ENCODE measurements at places on chromosomes 16 and 17.

- DNase-seq, result no peak
Measured at GRCh38 chr17:40552806-40553693, 12.2 kb downstream of the CCR7 start.

- DNase-seq, result peak; percentile 40
Measured at GRCh38 chr16:88534638-88535190, 35.5 kb upstream of the ZC3H18 start.

GRCh38 chr17:55743103-55743679 lies 7.7 kb upstream of the PCTP start:
- DNase-seq, result no peak

GRCh38 chr17:68542698-68543463 lies 30.7 kb downstream of the PRKAR1A start:
- no peak for DNase-seq

- DNase-seq, result peak; percentile 68
Measured at GRCh38 chr17:81517339-81518112, 4.9 kb upstream of the ACTG1 start.

DNA sequence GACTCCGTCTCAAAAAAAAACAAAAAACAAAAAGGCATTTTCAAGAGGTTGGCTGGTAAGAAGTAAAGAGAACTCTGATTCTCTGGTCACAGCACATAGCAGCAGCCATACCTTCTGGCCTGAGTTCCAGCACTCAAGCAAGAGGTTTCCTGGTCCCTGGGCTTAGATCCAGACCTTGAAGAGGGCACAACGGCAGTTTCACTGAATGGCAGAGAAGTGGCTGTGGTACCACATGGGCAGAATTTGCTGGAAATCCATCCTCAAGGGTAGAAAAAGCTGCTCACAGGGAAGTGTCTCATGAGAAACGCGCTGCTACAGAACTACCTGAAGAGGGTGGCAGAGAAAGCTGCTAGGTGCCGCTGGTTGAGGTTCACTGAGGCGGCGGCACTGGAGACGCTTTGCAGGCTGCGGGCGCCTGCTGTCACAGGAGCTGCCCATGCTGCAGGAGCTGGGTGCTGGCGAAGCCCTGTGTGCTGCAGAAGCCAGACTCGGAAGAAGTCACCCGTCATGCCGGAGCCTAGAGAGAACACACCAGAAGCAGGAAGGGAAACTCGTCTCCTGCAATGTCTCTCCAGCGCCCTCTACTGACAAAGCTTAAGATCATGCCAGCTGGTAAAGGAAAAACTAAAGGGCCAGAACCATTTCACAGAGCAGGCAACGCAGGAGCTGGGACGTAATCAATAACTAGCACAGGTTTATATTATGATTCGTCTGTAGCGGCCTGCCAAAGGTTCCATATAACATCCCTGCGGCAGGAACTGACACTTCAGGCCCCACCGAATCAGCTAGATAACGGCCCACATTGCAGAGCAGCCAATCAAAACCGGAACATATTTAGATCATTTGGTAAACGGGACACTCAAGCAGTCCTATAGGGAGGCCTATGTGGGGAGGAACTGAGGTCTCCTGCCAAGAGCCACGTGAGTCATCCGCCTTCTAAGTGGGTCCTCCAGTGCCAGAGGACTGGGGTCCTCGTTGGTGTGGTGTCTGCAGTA lies 5.4 kb upstream of the ZNF213 start:
- DNase-seq, result peak; percentile 91

DNA sequence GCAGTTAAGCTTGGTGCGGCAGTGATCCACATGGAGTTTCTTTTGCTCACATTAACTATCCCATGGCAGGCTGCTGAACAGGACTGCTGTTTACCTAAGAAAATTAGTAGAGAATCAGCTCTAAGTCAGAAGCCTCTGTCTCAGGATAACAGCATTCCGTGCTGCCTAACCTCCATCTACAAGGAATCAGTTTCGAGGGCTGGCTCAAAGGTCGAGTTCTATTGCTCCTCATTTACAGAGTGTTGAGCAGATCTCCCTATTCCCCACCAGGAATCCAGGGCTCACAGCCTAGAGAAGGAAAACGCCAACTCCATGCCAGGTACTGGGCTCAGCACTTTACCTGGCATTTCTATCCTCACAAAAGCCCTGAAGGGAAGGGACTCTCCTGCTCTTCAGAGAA lies 9.9 kb downstream of the GINS2 start:
- DNase-seq, result no peak

DNA sequence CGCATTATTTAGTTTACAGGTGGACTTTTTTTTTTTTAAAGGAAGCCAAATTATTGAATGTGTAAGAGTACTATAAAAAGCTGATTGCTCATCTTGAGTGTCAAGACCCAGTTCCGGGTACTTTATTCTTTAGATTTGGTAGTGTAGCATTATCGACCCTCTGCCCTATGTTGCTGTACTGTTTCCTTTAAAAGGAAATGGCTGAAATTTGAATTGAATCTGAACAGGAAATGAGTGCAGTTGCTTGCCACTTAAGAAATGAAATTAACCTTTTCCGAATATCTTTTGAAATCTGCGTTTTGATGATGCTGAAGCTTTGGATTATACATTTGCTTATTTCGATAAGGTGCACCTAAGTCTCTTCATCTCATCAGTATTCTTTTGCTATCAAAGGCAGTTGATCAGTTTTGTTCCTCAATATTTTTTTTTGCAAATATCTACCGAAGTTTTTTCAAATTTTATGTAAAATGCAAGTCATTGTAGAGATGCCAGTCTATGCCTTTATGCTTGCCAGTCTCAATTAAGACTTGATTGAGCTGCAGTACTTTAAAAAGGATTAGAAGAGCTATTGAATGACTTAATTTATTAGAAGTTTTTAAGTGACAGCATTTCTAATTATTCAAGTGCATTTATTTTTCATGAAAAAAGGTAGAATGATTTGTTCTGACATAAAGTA lies 1.8 kb downstream of the GGNBP2 start:
- DNase-seq, result peak; percentile 16

- DNase-seq, result no peak
Measured at GRCh38 chr17:38653679-38654078, 21.1 kb downstream of the EPOP start.

DNA sequence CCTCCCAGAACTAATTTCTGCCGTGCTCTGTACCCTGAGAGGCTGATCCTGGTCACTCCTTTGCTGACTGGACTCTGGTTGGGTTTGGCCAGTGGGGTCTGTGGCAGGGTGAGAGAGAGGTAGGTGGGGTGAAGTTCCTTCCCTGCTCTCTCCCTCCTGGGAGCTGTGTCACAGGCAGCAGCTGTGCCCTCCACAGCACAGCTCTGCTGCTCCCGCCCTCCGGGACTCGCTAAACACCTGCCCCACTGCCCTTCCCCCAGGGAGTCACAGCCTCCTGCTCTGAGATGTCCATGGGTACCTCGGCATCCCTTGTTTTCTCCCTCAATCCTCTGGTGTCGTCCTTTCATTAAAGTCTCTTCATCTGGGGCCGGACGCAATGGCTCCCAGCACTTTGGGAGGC lies 66.4 kb downstream of the SRCIN1 start:
- DNase-seq, result no peak

DNA sequence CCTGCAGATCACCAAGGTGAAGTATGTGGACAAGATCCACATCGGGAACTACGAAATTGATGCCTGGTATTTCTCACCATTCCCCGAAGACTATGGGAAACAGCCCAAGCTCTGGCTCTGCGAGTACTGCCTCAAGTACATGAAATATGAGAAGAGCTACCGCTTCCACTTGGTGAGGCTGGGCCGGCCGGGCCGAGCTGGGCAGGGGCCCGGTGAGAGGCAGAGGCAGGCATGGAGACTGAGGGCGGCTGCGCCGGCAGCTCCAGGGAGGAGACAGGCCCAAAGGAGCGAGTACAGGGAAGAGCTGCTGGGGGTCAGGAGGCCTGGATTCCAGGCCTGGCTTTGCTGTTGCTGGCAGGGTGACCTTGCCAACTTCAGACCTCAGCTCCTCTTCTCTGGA lies 8.3 kb downstream of the PRSS8 start:
- no peak for DNase-seq

DNA sequence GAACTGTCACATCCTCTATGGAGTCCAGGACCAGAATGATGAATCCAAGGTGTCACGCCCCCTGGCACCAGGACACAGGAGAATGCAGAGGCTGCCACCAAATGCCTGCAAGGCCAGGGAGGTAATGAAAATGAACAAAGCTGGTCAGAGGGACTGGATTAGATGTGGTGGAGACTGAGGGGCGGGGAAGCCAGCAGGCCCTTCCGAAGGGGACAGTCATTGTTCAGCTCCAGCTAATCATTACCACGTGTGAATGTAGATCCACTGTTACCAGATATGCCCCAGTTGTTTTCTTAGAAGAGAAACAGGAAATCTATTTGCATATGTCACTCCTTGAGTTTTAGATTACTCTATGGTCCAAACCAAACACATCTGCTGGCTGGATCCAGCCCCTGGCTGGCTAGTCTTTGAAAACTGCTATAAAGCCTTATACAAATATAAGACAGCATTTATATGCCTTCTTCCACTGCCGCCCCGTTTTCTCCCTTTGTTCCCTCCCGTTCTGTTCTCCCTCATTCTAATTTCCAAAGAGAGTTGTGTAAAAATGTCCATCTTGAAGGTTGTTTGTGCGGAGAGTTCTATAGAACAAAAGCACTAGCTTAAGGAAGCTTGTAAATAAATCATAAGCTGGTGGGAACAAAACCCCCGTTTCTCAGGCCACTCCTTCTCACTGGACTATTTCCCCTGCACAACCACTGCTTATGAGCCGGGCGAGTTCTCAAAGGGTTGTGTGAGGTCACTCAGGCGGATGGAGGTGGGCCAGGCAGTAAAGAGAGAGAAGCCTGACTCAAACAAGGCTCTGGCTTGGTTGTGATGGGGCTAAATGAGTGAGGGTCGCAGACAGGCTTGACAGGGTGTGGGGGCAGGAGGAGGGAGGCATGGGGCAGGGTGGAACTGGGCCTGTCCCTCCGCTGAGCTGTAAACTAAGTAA lies 14.2 kb downstream of the CRYM start:
- DNase-seq, result no peak

- peak; percentile 38 for DNase-seq
Measured at GRCh38 chr17:35372846-35373533, 431 bp downstream of the SLFN11 start.

DNA sequence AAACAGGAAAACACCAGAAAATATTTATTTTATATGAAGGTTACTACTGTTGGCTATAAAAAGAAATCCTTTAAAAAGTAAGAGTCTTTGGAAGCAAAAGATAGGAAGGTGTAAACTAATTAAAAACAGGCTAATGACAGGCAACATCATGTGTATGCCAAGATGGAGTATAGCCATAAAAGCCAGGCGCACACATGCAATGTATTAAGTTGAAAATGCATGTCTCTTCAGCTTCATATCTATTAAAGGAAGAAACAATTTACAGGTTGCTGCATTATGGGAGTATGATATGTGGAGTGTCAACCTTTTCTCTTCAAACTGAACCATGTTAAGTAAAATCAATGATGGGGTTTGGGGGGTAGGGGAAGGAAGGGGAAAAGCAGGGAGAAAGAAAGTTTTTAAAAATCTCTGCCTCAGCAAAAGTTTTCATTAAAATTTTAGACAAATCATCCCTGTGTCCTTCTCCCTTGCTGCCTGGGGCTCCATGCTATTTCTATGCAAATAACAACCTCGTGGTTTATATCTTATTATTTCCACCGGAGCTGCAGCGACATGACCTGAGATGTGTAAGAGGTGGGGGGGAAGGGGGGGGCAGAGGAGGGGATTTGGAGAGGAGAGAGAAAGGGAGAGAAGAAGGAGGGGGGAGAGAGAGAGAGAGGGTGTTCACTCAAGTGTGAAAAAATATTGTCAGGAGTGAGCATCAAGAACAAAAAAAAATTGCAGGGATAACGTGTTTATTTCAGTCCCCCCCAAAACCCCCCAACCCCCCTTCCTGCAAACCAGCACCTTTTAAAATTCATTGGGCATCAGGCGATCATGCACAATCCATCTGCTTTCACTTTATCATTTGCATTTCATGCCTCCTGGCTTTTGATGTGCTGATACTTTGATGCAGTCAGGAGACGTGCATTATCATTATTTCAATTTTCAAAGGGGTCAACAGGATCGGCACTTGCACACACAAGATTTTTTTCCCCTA lies 197.6 kb downstream of the AATF start:
- no peak for DNase-seq

GRCh38 chr17:37713028-37713431 lies 31.8 kb downstream of the HNF1B start:
- DNase-seq, result no peak

DNA sequence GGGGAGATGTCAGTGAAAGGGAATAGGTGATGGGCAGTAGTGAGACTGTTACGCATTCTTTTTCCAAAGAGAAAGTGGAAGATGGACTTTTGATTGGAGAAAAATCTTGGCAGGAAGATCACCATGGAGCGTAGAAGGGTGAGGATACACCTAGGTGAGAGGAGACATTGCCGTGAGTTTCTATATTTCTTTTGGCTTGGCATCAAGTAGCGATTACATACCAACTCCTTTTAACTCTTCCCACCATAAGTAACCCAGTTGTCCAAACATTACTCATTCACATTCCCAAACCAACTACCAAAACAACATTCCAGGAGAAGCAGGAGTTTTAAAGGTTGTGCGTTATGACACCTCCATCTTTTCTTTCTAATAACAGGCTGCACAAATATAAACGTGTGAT lies 10.7 kb upstream of the KRT28 start:
- DNase-seq, result no peak

- peak; percentile 41 for DNase-seq
Measured at GRCh38 chr17:21042458-21043295, at the start of gene USP22. USP22 (minus strand) TSS chr17:21043011; CDS start chr17:21042835, 176 bp downstream.

DNA sequence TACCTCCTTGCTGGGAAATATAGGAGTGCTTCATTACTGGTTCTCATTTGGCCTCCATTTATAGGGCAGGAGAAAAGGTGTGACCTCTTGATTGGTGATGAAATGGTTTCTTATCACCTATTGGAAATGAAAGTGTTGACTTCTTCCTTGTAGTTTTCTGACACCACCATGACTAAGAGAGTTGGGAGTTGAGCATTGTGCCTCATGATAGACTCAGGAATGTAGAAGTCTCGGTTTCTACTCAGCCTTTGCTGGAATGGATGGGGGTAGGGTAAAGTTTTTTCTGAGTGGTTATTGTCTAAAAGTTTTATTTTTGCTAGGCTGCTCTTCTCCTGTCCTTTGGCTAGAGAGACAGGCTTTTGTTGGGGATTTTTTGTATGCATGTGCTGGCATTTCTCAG lies 117.4 kb downstream of the PHKB start:
- DNase-seq, result no peak

- no peak for DNase-seq
Measured at GRCh38 chr16:3907586-3907985, 27.1 kb upstream of the CREBBP start.

DNA sequence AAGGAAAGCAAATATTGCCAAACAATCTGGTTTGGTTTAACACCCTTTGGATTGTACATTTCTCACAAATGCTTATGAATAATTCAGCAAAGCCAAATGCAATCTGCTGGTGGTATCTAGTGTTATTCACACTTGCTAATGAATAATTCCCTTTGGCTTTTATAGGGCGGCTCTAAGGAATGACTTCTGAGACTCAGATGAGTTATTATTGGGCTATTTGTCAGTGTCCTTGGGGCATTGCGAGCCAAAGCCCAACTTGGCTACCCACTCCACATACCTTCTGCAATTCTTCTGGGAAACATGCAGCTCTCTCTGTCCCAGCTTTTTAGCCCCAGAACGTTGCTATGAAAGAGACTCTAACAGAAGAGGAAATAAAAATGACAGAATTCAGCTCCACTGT lies 41.1 kb downstream of the FTO start:
- no peak for DNase-seq

GRCh38 chr17:1094591-1094990 lies 85.2 kb downstream of the ABR start:
- DNase-seq, result no peak

Measured in CD4-positive, alpha-beta T cell treated with Interleukin-1 beta for 1 hour (primary cell).